ENCODE measurements at places on chromosomes 6 and 20.

DNA sequence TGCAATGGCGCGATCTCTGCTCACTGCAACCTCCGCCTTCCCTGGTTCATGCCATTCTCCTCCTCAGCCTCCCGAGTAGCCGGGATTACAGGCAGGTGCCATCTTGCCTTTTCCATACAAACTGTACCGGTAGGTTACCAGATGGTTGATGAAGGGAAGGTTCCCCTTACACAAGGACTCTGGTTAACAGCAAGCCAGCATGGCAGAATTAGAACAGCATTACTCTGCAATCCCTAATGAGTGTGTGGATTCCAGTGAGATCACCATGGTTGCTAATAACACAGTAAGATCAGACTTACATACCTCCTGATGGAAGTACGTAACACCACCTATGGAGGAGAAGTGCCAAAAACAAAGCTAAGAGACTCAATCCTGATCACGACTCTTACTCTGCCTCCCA lies 51.7 kb downstream of the TTI1 start:
- no peak for DNase-seq

GRCh38 chr6:155224618-155225017 lies 39.2 kb upstream of the CLDN20 start:
- no peak for DNase-seq

DNA sequence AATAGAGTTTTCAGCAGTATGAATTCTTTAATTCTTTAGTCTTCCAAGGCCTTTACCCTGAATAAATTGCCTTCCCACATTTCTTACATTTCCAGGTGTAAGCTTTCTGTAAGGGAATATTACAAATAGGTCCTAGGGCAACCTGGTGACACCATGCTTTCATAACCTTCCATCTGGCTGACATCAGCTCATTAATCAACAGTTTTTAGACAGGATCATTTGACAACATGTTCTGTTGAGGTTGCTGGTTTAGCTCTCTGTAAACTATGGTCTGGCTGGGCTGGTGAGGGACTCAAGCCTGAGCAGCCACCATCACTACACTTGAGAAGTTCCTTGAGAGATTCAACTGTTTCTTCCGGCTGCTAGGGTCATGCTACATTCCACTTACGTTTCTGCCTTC lies 19.2 kb downstream of the FAM229B start:
- no peak for DNase-seq

DNA sequence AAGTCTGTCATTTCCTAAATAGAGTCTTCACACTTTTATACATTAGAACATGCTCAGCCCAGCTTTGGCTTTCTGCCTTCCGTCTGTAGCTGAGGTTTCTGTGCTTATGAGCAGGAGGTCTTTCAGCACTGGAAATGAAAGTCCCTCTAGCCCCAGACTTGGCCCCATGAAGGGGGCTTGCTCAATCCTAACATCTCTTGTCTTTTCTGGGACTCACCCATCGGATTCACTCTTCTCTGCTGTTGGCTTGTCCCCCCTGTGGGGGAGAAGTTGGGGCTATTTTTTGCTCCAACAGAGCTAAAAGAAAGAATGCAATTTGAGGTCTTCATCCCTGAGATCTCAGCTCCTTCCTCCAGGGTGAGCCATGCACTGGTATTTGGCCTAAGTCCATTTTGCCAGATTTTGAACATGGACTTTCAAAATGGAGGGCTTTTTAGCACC lies 177.7 kb downstream of the MRPL14 start:
- no peak for DNase-seq

DNA sequence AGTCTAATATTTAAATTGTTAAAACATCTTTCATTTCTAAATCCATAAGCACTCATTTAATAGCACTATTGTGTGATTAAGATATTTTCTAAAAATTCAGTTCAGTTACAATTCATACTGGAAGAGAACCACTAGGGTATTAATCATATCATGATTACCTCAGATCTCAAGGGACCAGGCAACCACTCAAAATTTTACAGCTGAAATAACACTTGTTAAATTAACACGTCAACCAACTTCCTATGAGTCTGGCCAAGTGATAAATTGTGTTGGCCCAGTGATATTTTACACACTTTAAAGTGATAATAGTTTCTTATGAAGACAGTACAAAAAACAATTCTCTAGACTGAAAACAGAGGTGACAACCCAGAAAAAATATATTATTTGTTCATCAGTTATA lies 869.0 kb upstream of the ADGRB3 start:
- peak; percentile 94 for DNase-seq

DNA sequence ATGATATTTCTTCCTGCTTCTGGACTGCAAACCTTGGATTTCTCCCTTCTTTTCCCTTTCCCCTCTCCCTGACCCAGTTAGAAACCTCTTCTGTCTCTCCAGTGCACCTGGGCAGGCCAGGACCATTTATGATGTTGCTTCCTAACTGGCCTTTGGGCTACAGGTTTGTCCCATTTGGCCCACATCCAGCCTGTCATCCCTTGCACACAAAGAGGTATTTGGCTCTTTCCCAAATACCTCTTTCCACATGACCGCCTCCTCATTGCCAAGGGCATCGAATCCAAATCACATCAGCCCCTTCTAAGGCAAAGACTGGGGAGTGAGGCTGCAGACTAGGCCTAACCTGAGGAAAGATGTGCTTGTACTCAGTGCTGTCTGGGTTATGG lies 13.6 kb downstream of the FGD2 start:
- DNase-seq, result peak; percentile 40

DNA sequence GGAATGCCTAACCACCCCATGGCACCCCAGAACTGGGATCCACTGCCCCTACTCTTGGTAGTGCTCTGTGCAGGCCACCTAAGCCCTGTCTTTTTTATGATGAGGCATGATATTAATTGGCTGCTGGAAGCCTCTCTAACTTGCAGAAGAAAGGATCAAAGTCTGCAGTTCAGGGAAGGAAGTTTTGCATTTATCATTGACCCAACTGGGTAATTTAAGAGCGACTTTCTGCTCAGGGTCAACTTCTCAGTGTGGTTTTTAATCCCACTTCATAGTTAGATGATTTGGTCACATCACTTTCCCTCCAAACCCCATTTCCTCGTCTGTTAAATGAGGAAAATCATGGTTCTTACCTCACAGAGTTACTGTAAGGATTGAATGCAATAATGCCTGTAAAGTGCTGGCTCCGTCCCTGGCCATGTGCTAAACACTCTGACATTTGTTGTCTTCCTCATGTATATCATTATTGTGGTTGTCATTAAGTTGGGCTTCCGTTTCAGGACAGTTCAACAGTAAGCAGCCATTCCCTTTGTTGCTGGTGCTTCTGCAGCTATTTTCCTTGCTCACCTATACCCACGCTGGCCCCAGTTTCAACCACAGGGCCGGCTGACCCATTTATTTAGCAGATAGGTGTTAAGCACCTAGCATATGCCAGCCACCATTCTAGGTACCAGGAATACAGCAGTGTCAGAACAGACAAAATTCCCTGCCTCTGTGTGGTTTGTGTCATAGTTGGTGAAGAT lies 14.2 kb downstream of the E2F3 start:
- DNase-seq, result no peak

DNA sequence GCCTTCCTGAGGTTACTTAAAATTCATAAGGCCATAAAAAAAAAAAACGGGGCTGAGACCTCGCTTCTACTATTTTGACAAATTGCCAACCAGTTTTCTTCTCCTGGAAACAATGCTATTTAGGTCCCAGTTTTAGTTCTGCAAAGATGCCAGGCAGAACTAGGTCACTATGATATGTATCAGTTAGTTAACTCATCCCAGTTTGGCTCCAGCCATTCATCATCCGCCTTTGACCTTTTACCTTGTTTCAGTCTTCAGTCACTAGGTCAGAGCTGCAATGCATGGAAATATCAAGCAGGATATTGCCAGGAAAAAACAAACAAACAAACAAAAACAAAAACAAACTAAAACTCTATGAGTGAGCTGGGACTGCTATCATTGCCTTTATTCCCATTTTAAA lies 29.8 kb upstream of the ENPP4 start:
- DNase-seq, result no peak

DNA sequence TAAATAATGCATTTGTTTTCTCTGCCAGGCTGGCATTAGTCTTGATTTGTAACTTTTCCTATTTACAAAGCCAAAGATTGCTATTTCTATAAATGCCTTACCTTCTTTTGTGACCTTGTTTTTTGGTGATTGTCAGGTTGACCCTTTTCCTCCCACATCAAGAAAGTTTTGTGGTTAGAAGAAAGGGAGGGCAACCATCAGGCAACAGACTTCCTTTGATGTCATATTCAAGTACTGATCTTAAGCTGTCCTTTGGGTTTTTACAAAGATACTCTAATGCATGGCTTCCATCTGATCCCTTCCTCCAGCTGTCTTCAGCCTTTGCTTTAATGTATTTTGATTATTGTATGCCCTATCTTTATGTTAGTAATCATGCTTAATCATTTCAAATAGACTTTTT lies 23.9 kb downstream of the RNF217 start:
- no peak for DNase-seq

- DNase-seq, result no peak
Observed at GRCh38 chr6:1878330-1878729, 268.6 kb downstream of the FOXC1 start.

- DNase-seq, result no peak
Observed at GRCh38 chr20:11277858-11278257, 604.1 kb upstream of the JAG1 start.

- no peak for DNase-seq
Observed at GRCh38 chr20:60233018-60233630, 274.9 kb downstream of the CDH26 start.

DNA sequence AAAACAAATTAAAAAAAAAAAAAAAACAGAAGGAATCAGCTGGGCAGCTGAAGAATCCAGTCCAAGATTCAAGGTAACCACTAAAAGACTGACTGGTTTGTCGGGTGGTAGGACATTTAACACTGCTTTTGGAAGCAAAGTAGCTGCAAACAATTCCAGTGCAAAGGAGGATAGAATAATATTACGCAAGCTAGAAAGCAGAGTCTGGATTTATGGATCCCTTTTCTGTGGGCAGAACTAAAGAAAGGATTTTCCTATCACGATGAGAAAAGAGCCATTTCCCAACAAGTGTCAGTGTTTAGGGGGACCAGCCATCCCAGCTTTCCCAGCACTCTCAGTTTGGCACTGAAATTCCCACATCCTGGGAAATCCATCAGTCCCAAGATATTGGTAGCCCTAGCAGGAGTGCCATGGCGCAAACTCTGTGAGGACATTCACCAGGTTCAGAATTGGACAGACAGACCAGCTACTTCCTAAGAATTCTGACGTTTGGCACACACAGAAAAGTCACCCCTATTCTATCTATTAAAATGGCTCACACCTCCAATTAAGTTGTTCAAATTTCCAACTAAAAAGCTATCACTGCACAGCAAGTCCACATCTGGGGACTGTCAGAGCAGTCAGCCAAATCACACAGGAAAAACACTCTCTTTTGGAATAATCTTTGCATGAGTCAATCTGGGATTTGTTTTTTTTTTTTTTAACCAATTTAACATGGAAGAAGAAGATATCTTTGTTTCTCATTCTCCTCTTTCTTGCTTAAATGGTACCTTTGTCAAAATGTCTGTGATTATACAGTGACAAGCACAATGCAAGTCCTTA lies 356.8 kb upstream of the ARID1B start:
- DNase-seq, result no peak

- no peak for DNase-seq
Observed at GRCh38 chr6:167444602-167445346, 119.9 kb downstream of the TTLL2 start.

GRCh38 chr20:58839474-58839874 lies 11.2 kb downstream of the GNAS-AS1 start:
- peak; percentile 53 for DNase-seq

GRCh38 chr6:142871910-142872331 lies 73.1 kb downstream of the HIVEP2 start:
- peak; percentile 96 for DNase-seq

DNA sequence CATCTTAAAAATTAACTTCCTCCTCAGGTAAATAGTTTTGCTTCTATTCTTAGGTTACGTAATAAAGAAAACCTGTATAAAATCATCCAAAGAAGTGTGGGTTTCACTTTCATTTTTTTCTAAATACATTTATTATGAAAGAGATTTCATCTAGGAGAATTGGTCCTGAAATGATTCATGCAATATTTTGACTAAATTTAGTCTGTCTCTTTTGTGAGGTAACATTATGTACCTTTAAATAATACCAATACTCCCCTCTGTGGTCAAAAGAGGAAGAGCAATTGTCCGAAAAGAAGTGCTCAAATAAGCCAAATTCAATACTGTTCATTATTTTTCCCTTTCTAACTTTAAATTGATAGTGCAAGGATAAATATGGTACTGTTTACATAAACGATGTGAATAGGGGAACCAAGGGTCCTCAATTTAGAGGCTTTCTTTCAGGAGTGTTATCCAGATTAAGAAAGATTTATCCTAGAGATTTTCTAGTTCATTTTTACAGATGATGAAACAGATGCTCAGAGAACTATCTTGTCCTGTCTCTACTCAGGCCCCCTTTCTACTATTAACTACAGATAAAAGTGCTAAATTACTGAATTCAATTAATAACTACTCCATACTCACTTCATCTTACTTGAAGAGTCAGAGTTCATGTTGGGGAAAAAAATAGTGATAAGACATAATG lies 26.2 kb downstream of the CYP39A1 start:
- peak; percentile 43 for DNase-seq

- DNase-seq, result no peak
Observed at GRCh38 chr6:117169781-117170281, 95.5 kb upstream of the VGLL2 start.

Data from lung microvascular endothelial cell (primary cell).